Aorta (tissue), 5 donors: ENCODE measurements at places on chromosomes 13 and 19. TPM values are rescaled to one million over a fixed set of nuclear protein-coding genes. Genes with fewer than 3 reads are reported as not detected.

Gene AMER2
- total RNA-seq: not detected

Gene ZNF534
- 1.1 TPM for total RNA-seq

Gene CCNA1
- total RNA-seq: 0.42 TPM

Gene LGALS7
- total RNA-seq: not detected

Gene PSG11
- total RNA-seq: not detected

Gene KLK13
- not detected for total RNA-seq

Gene ZNF98
- 4.9 TPM for total RNA-seq

Gene CACNG7
- not detected for total RNA-seq

DNA sequence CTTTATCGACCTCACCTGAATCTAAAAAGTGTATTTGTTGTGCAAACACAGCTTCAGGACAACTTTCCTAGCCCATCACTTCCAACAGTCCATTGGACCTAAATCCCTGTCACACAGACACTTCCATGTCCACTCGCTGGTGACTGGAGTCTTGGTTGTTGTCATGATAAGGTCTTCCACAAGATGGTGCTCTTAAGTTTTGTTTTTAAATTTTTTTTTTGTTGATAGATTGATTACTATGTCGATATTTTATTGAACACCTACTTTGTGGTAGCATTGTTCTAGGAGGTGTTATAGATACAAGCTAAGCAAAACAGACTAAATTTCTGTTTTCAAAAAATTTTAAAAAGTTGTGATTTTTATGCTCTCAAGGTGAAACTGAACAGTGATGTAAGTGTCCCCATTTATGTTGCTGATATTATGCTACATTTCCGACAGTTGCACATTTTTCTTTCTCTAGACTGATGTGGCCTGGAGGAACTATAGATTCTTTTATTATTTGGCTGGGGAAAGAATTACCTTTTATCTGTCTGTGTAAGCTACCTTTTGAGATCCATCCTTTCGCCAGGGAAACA lies 8.1 kb upstream of the ERICH6B start:
- no peak for DNase-seq

DNA sequence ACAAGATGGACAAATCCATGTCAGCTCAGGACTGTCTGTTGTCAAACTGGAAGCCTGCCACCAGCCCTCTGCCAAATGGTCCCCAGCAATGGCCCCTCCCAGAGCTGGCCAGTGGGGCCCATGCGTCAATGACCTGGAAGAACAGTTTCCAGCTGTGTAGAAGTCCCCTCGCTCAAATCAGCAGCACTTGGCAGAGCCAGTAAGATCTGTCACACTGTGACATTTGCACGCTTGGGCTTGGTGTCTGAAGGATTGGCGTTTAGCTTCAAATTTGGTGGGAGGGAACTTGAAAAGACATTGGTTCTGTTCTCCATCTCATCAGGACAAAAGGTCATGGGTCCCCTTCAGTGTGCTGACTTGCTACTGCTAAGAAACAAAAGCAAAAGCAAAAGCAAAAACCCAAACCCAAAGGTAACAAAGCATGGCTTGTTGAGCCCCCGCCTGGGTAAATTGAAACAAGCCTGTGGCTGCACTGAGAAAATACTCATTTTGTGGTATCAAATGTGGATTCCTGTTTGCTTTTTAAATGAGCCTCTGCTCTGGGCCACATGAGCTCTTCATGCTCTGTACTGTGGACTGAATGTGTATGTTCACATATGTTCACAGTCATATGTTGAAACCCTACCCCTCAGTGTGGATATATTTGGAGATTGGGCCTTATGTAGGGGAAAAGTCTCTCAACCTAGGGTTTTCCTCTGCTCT lies 253.6 kb upstream of the MAB21L1 start:
- no peak for DNase-seq

GRCh38 chr13:24882665-24883064 lies 118.7 kb downstream of the RNF17 start:
- no peak for DNase-seq

GRCh38 chr13:102584434-102584833 lies 12.4 kb upstream of the TPP2 start:
- DNase-seq: no peak

- DNase-seq: no peak
Observed at GRCh38 chr19:32858559-32858958, 11.0 kb downstream of the SLC7A9 start.

DNA sequence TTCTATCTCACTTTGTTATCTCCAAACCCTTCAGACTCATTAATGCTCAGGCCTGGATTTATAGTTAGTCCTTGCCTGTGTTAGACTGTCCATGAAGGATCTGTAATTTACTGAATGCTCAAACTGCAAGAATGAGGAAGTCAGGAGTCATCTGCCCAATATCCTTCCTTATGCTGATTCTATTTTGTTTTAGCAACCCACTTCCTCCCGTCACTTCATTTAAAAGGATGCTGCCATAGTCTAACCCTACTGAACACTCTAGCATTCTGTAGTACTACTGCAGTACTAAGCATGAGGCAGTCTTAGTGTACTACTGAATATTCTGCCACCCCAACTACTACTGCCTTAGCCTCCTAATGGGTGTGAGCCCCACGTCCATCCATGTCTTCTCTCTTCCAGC lies 1.5 kb downstream of the FCAR start:
- no peak for DNase-seq

GRCh38 chr13:93284064-93284463 lies 57.5 kb downstream of the GPC6 start:
- DNase-seq: no peak

DNA sequence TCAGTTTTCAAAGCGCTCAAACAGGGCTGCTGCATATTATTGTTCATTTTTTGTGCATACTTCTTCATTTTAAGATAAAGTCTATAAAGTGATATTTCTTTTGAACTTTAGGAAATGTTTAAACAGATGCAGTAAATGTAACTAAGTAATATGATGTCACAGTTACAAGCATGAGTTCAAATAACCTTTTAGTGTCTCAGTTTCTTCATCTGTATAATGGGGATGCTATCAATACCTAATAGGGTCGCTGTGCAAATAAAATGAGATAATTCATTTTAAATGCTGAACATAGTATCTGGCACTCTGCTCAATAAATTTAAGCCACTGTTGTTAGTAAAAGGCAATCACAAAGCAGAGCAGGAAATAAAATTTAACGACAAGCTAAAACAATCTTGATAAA lies 97.5 kb downstream of the UGGT2 start:
- DNase-seq: no peak

DNA sequence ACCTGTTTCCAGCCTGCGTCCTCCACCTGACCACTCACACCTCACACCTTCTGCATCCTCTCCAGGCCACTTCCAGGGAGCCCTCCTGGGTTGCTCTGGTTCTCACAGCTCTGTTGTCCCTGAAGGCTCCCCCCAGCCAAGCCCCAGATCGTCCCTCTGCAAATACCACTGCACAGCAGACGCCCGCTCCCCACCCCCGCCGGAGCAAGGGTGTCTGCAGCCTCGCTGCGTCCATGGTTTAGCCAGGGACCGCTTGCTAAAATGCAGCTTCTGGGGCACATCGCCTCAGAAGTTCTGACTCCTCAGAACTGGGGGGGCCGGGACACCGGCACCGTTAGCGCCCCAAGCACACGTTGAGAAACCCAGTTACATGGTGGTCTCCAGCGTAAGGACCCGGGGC lies 983 bp downstream of the LINGO3 start:
- no peak for DNase-seq

GRCh38 chr13:60453490-60453889 lies 56.5 kb downstream of the TDRD3 start:
- no peak for DNase-seq

- DNase-seq: no peak
Observed at GRCh38 chr13:111917086-111917485, 149.9 kb upstream of the SOX1 start.

- peak; percentile 25 for DNase-seq
Observed at GRCh38 chr19:56177564-56178243, 1.9 kb downstream of the GALP start.

GRCh38 chr19:45138303-45138751 lies 22.5 kb downstream of the NKPD1 start:
- DNase-seq: no peak

DNA sequence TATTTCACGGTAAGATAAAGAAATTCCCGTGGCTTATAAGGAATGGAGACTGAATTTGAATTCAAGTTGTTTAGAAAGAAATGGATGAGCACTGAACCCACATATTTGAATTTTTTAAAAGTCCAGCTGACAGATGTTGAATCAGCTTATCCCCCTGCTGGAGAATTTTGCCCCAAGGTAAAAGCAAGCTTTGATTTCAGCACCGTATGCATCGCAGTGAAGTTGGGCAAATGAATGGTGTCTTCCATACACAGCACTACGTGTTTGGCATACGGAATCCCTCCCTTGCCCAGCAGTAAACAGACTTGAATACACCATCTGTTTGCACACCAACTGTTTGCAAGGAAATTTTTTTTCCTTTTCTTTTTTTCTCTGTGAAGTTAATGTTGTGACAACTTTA lies 77.5 kb upstream of the PEG3 start:
- DNase-seq: no peak

GRCh38 chr13:28582892-28583240 lies 76.1 kb upstream of the POMP start:
- DNase-seq: no peak

DNA sequence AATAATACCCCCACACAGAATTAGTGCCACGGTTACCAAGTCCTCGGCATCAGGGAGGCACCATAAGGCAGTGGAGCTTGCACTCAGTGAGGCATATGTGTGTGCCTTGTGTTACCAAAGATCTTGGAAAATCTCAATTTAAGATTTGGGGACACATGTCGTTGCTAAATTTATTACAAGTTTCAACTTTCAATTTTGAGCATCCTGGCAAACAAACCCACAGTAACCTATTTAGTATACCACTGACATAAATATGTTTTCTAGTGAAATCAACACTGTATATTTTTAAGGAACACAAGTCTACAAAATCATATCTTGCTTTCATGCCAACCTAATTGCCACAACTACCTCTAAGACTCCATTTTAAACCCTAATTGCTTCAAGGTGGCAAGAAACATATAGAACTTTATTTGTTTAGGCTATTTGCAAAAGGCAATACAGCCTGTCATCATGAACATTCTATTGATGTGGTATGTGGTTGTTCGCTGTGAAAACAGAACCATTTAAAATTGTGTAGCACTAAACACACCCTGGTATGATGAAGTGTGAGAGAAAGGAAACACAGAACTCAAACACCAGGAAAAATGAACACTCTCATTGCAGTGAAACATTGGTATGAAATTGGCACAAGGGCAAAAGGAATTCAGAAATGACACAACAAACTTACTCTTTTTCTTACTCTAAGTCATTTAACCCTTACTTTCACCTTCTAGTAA lies 531.1 kb downstream of the IRS2 start:
- DNase-seq: no peak

DNA sequence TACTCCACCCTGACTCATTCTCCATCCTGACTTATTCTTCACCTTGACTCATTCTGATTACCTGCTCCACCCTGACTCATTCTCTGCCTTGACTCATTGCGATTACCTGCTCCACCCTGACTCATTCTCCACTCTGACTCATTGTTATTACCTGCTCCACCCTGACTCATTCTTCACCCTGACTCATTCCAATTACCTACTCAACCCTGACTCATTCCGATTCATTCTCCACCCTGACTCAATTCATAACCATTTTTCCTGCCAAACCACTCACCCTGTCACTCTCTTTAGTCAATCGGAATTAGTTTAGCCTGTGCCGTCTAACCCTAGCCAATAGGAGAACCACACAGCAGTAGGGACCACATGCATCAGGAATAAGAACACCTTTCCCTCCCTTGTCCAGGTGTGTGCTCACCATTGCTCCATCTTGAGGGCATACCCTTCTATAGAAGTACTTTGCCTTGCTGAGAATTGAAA lies 1227.4 kb upstream of the PCDH20 start:
- DNase-seq: no peak

GRCh38 chr13:41419206-41419605 lies 38.1 kb upstream of the RGCC start:
- no peak for DNase-seq

GRCh38 chr13:51628059-51628852 lies 44.0 kb downstream of the WDFY2 start:
- no peak for DNase-seq

GRCh38 chr13:22696433-22696832 lies 484.3 kb upstream of the SGCG start:
- no peak for DNase-seq

DNA sequence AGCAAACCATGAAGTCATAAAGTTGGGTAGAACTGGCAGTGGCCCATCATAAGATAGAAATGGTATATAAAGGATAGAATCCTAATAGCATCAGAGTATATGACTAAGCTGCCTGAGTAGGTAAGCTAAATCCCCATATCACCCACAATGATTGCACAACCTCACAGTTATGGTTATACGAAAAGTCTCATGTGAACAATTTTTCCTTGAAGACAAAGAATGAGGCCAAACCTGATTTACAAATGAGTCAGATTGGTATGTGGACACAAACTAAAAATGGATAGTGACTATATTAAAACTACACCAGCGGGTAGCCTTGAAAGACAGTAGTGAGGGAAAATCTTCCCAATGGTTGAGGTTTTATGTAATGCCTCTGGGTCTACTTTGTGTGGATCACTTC lies 40.9 kb upstream of the UFM1 start:
- DNase-seq: no peak

DNA sequence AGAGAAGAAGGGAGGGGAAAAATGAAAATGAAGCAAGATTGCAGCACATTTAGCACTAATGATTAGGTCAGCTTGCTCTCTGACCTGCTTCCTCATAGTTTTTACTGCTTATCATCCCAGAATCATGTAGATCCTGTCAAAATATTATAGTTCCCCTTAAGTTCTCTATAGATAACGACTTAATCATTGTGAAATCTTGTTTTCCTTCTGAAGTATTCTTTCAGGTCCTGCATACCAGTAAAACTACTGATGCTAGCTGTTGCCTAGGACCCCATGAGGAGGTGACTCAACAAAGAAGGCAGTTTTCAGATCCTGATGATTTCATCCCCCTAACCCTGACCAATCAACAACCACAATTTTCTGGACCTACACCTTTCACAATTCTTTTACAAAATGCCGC lies 1131.7 kb downstream of the SLITRK5 start:
- DNase-seq: no peak

GRCh38 chr13:100108913-100109507 lies 20.1 kb downstream of the PCCA start:
- no peak for DNase-seq

GRCh38 chr19:49413348-49413747 lies 9.9 kb downstream of the PTH2 start:
- no peak for DNase-seq
